ENCODE measurements at places on chromosomes 4 and X.
A peak's percentile ranks its signal among the peaks of the same experiment; 100 is the strongest.

- no peak for DNase-seq
Measured at GRCh38 chrX:31219174-31219573, 147.3 kb upstream of the FTHL17 start.

- peak; percentile 43 for DNase-seq
Measured at GRCh38 chr4:119629142-119629471, 503 bp upstream of the PDE5A start.

GRCh38 chrX:115173181-115173580, 16.0 kb upstream of the RBMXL3 start:
- DNase-seq: no peak

GRCh38 chrX:116961872-116962582, 499.3 kb upstream of the CT83 start:
- DNase-seq: peak; percentile 29

DNA sequence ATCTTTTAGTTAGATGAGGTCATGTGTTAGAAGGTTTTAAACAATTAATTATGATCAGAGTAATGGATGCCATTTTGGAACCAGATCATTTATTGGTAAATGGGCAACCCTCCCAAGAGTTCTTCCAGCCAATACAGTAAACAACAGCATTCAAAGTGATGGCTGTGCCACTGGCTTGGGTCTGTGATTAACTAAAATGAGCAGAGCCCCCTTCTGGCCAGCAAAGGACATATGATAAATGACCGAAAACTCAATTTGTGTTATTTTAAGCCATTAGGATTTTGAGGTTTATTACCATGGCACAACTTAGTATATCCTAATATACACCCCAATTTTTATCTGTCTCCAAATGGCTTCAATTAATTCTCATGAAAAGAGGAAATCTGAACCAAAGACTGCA, 90.8 kb upstream of the NPFFR2 start:
- no peak for DNase-seq

DNA sequence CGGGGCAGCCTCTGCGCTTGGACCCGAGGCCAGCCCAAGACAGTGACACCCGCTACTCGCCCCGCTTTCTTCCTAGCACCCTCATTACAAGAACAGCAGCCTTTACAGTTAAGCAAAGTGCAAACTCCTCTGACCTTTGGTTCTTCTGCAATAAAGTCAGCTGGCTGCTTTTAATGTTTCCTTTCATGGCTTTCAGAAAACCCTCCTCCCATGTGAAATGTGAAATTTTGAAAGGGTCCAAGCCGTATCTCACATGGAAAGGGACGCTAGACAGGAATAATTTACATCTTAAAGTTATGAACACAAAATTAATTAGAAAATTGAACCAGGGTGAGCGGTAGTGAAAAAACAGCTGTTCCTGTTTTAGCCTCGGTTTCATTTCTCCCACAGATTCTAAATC, 520.1 kb upstream of the FRG1 start:
- DNase-seq: no peak

GRCh38 chr4:17584521-17585213, 7.7 kb downstream of the LAP3 start:
- DNase-seq: no peak

GRCh38 chr4:60822986-60823385, 377.1 kb upstream of the ADGRL3 start:
- DNase-seq: no peak

DNA sequence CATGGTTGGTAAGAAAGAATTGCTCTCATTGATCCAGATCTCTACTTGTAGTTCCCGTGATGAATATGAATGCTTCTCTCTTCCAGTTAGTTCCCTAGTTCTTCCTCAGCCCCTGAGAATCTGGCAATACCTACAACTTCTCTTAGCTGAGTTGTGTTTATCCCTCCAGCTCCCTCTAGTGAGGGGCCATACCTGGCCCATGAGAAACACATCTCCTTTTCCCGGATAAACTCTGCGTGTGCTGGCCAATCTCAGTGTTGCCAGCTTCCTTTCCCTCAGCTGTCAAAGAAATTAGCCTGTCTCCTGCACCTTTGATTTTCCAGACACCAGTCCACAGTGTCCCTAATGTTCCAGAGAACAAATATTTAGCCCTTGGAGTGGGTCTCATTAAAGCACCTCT, 5.7 kb downstream of the CBLL2 start:
- no peak for DNase-seq

DNA sequence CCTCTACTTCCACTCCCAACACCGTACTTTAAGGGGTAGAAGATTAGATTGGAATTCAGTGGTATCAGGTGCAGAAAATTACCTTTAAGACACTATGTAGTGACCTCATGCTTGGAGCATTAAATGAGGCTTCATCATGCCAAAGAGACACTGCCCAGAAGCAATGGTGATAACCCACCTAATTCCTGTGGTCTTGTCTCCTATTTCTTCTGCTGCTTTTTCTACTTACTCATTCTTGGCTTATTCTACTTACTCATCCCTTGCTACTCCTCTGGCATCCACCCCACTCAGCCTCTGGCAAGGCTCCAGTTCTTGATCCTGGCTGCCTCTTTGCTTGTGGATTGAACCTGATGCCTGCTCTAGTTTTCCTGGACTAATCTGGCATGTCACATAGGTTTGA, 62.3 kb upstream of the ADAMTS3 start:
- no peak for DNase-seq

DNA sequence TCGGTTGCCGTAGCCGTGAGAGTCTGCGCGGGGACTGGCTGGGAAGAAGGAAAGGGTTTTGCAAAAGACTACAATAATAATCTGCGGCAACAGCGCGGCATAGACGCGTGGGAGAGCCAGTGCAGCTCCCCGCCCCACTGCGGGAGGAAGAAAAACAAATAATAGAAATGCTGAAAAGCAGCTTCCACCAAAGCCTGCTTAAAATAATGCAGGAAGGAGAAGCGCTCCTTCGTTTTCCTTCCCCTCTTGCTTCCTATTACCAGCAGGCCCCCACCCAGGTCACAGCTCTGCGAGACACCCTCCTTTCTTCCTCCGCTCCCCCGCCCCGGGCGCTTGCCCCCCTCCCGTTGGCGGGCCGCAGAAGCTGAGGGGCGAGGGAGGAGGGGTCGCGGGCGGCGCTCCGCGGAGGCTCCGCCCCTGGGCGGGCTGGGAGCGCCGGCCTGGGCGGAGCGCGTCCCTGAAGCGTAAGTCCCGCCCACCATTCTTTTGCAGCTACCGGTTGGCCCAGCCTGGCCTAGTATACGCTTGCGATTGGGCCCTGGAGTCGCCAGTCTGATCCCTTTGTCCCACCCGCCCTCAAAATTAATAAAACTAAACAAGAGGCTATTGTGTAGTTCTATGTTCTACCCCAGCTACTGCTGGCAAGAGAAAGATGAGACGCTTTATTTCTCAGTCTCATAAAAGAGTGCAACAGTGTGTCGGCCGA, 636 bp upstream of the AMOT start:
- peak; percentile 91 for DNase-seq

DNA sequence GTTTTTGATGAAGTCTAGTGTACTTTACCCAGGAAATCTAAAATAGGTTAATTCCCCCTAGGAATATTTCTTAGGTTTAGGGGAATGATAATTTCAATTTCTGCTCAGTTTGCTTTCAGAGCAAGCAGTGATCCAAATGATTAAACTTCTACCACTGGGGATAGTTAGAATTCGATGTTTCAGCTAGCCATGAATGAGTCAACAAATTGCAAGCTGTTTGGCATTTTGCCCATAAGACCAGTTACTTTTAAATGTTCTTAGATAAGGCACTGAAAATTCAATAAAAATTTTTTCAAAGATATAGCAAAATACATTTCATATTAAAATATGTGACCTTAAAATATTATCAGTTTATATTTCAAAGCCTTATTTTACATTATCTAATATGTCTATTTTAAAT, 993.6 kb downstream of the ARAP2 start:
- peak; percentile 7 for DNase-seq

GRCh38 chr4:186839122-186840037, 115.7 kb upstream of the FAT1 start:
- no peak for DNase-seq

DNA sequence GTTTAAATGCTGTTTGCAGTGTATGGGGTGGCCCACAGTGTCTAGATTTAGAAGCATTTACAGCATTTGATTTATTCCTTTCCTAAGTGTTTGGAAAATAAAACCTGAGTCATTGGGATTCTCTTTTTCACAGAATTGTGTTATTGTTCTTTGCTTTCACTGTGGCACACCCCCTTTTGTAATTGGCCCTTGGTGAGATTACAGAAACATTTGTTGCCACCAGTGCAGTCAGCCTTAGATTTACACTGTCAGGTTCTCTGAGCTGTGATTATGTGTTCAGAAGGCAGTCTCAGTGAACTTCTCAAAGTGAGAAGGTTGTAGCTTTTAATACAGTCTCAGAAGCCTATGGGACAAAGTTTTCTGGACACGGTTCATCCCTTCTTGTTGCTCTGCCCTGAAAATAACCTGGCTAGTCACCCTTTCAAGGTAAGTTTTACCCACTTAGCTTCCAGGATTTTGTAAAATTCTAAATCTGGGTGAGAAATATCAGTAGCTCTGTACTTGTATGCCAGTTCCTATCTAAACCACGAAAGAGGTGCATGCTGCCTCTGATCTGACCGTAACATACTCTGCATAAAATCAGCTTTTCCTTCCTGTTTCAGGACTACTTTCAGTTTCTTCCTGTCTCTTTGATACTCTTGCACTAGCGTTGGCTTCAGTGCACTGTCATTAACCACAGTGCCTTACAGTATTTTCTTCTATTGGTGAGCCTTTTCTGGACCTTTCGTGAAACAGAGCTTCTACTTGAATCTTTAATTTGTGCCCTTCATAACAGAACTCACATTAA, 12.6 kb downstream of the RUFY3 start:
- DNase-seq: no peak

- DNase-seq: no peak
Measured at GRCh38 chr4:27518876-27519275, 658.2 kb downstream of the STIM2 start.

DNA sequence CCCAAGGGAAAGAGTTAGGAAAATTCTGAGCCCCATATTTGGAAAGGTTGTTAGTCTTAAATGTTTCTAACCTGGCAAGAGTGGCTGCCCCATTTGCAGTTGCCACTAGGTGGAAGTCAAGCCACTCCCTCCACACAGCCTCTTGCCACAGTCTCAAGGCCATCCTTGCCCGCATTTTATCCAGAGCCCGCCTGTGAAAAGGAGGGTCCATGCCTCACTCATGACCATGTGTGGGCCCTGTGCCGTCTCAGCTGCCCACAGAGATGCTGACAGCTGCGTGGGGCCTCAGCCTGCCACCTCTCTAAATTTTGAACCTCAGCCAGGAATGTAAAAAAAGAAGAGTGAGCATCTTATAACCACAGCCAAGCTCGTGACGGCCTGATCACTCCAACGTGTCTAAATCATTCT, 201.5 kb upstream of the FAM241A start:
- peak; percentile 20 for DNase-seq

DNA sequence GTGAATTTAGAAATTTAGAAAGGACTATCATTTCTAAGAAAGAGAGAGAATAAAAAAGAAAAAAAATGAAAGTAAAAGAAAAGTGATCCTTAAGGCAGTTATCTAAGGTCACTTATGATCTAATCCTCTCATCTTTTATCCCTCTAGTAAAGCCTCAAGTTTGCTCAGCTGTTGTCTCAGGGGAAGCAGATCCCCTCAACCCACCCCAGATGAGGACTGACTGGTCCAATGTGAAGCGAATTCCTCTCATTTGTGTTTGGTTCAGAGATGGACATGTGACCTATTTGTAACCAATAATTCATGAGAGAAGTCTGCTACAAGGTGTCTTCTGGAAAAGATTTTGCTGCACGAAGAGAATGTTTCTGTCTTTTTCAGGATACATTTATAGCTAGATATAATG, 1591.3 kb downstream of the ADGRL3 start:
- no peak for DNase-seq

DNA sequence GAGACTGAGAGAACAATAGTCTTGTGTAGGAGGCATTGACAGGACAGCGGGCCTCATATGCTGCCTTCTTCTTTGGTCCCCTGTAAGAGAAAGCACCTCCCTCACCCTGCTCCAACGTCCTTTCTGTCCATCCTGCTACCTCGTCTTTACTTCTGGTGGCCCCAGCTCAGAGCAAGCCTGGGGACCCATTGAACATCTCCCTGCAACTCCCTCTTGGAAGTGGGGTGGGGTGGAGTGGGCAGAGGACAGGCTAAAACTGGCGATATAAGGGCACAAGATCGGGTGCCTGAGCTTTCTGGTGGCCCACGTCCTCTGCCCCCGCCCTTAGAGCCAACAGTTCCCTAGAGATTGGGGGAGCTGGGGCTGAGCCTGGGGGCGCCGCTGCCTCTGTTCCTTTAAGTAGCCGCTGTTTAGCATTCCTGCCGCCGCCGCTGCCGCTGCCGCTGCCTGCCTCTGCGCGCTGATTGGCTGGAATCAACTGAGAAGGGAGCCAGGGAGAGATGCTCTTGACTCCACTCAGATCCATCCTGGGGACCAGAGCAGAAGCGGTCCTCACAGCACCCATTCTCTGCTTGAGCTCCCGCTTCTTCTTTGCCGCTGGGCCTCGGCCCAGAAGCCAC, at the start of gene DLG3:
DLG3 (plus strand) TSS at position 510 of the 620 bp plus-strand sequence. CDS start 367 bp downstream, outside the sequence.
- DNase-seq: peak; percentile 51

GRCh38 chrX:101774340-101774739, 114.7 kb upstream of the ARMCX2 start:
- no peak for DNase-seq

GRCh38 chr4:94536649-94537469, 85.1 kb downstream of the PDLIM5 start:
- no peak for DNase-seq

- no peak for DNase-seq
Measured at GRCh38 chrX:139026811-139027210, 315.3 kb upstream of the FGF13 start.

DNA sequence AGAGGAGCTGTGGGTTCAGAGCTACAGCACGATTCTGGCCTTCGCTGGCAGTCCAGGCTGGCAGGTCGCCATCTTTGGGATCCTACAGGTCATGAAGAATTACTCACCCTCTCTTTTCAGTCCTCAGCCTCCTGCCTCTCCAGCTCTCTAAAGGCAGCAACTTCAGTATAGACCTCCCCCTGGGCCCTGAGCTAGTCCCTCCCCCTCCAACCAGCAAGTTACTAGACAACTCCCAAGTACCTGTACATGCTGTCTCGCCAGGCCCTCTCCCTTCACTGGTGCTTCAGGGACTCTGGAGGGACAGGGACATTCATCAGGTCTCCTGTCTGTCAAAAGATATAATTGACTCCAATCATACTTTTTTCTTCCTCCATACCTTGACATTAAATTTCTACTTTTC, at the start of gene GPR119:
GPR119 (minus strand) TSS at position 155 of the 400 bp plus-strand sequence. CDS start 227 bp downstream, outside the sequence.
- no peak for DNase-seq

DNA sequence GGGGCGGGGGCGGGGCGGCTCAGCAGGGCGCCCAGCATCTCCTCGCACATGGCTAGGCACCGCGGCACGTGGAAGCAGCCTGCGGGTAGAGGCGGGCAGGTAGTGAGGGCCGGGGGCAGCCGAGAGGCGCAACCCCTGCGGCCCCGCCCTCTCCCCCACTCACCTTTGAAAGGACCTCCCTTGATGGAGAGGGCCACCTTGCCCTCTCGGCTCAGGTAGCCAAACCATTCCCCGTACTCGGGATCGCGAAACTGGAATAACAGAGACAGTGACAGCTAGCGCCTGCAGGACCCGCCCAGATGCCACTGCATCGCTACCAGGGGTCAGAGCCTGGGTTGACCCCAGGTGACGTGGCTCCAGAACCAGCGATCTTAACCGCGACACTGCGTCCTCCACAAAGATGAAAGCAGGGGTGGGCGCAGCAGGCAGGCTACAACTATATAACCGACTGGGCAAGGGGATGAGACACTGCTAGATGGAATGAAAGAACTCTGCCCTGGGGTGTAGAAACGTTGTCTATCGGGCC, 552 bp upstream of the NAA10 start:
- no peak for DNase-seq

GRCh38 chr4:169791527-169792156, 33.9 kb upstream of the HPF1 start:
- DNase-seq: peak; percentile 79
